ENCODE measurements at places on chromosomes 3 and 15.

DNA sequence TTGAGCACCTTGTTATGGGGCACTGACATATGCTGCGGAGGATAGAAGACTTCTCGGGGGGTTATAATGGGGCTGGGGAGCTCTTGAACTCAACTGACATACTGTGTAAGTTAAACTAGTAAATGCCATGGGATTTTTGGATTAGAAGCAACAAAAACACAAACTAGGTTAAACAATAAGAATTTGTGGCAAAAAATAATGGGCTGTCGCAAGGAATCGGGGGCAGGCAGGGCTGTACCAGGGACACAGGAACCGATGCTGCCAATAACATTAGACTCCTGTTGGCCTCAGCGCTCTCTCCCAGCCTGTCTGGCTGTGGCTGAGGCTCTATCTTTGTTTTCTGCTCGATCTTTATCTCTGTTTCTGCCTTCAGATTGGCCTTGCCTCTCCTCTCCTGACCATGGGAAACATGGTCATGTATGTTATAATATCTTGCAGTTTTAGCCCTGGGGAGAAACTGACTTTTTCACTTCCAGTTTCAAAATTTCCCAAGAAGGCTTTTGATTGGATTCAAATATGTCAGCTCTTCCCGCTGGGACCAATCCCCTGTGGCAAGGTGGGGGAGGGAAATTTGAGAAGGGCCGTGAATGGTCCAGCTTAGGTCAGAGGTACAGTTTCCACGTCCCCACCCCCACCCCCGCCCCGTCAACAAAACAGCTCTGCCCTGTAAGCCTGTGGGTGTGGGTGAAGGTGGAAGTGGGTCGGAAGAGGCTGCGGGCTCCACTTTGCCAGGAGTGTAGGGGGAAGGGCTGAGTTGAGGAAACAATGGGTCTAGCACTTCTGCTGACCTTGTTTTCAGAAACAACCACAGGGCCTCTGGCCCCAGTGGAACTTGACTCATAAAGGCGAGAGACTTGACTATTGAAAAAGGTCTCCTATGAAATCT lies 161.1 kb upstream of the TBL1XR1 start:
- DNase-seq, result no peak

- DNase-seq, result no peak
Measured at GRCh38 chr15:52102463-52102862, 10.1 kb downstream of the BCL2L10 start.

DNA sequence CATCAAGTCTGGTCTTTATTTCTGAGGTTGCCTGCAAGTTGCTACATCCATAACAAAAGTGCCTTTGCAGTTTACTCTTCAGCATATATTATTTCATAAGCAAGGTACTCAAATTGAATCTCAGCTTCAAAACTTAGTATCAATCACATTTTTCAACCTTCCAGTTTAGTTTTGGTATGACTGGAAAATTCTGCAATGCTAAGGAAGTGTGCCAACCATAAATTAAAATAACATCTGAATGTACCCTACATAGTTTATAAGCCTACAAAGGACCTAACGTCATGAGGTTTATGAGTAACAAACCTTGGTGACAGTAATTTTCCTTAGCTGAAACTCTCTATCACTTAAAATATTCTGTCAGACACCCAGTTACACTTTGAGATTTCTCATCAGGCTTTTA lies 62.8 kb downstream of the THBS1 start:
- no peak for DNase-seq

DNA sequence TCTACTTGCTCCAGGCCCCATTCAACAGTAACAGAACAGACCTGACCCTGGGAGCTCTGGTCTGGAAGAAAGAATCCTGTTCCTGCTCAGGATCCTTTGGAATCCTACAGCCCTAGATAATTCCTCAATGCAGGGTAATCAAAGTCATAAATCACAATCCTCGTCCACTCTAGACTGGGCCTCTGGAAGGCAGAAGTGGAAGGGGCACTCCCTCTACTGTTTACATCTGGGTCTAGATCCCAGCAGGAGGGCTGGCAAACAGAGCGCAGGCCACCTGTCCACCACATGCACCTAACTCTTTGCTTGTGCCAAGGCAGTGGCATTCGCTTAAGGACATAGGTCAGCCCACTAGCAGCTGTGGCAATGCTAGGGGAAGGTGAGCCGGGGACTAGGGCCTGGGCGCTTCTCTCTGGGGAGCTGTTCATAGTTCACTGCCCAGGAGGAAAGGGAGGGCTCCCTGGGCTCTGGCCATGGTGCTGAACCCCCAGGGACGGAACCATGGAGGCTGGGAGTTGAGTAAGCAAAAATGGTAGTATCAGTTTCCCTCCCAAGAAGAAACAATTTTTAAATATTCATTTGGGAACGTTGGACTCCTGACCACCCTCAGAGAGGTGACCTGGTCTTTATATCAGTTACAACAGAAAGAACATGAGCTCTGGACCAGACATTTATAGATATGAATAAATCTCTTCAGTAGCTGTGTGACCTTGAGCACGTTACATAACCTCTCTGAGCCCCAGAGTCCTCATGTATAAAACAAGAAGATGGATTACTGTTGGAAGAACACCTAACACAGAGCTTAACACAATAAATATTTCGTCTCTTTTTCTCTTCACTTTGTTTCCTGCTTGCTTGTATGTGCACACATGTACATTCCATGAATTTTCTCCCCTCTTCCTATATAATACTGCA lies 90.2 kb downstream of the NTRK3 start:
- no peak for DNase-seq

DNA sequence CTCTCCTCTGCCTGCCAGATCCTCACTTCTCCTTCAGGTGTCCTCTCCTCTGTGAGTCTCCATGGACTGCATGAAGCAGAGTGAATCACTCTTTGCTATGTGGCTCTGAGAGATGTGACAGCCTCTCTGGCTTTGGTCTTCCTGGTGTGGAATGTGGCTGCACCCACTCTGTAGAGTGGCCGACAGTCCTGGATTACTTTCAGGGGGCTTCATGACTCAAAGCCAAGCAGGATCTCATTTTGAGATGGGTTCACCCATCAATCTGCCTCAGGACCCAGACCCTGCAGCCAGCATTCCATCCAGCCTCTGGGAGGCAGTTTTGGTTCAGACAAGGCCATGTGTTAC lies 221.9 kb upstream of the LYSMD4 start:
- no peak for DNase-seq

- DNase-seq, result no peak
Measured at GRCh38 chr3:177744873-177745606, 547.8 kb upstream of the TBL1XR1 start.

DNA sequence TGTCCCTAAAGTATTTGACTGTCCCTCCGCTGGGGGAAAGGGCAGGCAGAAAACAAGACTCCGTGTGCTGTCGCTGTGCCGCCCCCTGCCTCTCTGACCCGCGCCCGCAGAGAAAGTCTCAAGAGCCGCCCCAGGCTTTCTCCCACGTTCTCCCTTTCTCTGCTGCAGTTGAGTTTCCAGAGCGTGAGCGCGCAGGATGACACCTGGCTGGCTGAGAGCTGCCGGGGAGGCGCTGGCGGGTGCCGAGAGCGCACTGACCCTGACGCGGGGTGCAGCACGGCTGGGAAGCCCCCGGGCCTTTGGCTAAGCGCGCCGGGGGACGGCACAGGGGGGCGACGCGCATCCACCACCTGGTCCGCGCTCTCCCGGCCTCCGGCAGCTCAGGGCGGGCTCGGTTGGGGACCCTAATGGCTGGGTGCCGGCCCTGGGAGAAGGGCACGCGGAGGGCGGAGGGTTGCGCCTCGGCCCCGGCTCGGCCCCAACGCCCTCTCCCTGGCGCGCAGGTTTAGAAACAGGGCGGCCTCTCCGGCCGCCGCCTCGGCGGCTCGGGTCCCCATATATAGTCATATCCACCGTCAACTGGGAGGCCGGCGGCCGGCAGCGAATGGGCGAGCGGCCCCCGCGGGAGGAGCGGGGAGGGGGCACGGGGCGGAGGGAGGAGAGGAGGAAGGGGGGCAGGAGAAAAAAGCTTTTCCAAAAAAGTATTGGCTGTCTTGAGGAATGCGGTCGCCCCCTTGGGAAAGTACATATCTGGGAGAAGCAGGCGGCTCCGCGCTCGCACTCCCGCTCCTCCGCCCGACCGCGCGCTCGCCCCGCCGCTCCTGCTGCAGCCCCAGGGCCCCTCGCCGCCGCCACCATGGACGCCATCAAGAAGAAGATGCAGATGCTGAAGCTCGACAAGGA lies at the start of gene TPM1:
TPM1 (plus strand) TSS at position 774 of the 903 bp plus-strand sequence; CDS start at position 857, 83 bp downstream.
- no peak for DNase-seq

GRCh38 chr15:60059186-60059585 lies 55.1 kb downstream of the FOXB1 start:
- DNase-seq, result no peak

DNA sequence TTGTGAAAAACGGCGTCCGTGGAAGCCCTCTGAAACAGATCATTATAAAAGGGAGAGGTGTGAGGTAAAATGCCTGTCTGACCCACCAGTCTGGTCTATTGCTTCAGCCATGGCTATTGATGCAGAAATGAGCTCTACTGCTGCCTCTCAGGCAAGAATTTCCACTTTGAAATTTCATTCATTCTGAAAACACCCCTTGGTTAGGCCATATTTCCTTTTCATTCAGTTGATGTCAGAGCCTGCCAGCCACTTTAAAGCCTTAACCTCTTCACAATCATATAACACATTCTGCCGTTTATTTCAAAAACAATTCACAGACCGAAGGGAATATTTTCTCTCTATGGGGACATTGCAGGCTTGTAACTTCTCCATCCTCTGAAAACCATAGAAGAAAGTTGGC lies 71.9 kb downstream of the FOXB1 start:
- DNase-seq, result no peak

- DNase-seq, result no peak
Measured at GRCh38 chr15:81407176-81407575, 33.2 kb upstream of the TMC3 start.

DNA sequence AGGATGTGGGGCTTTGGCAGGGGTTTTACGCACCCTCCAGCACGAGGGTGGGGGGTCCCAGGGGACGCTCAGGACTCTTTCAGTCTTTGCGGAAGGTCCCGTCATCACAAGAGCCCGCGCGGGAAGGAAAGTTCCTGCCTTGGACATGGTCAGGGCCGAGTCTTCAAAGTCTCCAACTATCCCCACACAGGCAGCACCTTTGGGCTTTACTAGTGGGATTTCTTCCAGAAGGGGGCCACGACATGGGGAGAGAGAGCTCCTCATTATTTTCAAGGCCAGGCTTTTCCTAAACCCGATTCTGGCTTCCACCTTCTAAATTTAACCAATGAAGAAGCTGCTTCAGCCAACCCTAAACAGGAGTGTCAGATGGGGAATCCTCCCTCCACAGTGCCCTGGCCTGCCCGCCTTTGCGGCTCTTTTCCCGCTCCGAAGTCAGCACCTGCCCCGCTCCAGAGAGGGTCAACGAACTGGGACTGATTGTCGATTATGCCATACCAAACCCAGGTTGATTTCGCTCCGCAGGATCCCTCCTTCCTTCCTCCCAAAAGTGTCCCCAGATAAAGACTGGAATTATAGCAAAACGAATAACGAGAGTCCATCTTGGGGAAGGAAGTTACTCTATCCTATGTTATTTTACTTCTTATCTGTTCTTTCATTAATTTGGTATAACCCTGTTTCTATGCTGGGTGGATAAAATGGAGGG lies 11.0 kb downstream of the SHOX2 start:
- DNase-seq, result no peak

GRCh38 chr3:138325990-138326389 lies 3.7 kb downstream of the NME9 start:
- no peak for DNase-seq

GRCh38 chr3:68773401-68773800 lies 158.9 kb downstream of the TAFA4 start:
- DNase-seq, result no peak

DNA sequence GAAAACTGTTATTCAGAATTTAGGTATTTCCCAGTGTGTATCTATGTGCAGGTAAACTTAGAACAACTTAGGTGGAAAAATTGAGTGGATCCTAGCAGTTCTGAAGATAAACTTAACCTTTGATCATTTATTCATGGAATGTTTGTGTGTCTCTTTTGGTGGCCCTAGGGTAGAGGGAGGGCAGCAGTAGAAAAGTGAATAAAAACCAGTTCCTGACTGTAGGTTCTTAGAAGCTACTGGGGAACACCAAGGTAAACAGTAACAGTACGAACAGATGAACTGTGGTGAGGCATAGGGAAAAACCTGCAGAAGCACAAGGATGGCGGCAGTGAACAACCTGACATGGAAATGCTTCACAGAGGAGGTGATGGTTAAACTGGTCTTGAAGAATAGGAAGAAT lies 2.5 kb downstream of the SNRK start:
- DNase-seq, result no peak

DNA sequence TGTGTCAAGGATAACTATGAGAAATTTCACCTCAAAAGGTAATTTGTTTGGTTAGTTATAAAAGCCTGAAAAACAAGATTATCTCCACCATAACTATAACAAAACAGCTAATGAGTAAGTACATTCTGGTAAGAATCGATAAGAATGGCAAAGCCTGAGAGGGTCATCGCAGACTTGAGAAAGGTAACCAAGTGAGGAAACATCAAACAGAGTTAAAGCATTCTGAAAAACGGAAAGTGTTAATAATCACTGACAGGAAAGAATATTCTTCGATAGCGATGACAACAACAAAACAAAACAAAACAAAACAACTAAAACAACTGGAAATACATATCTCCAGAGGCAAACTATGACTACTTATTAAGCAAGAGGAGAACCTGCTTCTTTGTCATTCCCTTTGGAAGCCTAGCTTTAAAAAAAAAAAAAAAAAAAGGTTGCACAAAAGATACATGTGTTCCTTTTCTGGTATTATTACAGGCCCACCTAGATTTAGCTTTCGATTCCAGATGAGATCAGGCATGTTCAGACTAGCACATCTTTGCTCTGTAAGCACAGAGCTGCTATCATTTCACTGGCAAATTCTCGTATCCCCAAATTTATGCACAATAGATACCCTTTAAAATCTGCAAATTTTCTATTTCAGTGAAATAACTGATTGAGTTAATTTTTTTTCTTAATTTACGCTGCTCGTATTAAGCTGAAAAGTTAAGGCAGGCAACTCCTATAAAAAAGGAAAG lies 155.6 kb downstream of the TIGIT start:
- DNase-seq, result no peak

DNA sequence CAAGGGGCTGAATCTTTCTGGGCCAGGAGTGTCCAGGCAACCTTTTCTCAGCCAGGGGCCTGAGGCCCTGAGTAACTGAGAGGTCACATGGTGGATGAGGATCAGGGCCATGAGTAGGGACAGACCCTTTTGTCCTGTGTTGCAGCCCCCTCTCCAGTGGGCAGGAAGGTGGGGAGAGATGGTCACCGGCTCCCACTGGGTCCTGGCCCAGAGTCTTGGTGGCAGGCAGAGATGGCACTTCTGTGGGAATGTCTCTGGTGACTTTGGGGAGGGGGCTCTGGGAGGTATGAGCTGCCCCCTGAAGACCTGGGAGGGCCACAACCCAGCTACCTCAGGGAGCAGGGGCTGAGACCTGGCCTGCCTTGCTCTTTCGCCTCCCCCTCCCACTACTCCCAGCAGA lies 6.8 kb downstream of the ESYT3 start:
- no peak for DNase-seq
